ENCODE measurements at places on chromosomes 7 and 10.

DNA sequence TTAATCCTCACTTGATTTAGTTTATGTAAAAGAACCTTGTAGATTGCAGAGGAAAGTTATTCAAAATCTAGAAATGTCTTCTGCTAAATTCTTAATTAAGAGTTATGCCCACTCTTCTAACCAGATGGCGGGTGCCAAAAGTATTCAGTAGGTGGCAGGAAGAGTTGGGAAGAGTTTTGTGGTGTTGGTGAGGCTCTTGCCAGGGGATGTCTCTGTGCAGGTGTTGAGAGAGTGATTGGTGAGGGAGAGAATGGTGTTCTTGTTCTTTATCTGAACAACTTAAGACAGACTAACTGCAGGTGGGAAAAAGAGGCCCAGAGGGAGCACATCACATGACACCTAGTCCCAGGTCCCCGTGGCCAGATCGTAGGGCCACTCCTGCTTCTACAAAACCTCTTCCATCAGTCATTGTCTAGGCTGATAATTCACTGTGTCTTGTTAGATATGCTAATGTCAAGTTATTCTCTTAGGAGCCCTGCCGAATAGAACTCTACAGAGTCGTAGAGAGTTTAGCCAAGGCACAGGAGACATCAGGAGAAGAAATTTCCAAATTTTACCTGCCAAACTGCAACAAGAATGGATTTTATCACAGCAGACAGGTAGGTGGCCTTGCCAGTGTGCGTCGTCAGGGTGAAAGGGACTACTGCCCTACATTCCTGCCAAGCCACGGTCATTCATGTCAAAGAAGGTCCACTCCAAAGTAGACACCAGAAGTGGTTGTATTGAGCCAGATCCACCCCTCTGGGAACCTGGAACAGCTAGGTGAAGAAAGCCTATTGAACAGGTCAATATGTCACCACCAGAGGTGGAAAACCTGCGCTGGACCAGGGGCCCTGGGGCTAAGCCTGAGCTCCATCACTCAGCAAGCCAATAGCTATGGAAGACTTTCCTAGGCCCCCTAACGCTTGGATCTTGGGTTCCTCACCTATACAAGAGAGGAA is 3.4 kb downstream of the IGFBP1 start:
- no peak for DNase-seq

DNA sequence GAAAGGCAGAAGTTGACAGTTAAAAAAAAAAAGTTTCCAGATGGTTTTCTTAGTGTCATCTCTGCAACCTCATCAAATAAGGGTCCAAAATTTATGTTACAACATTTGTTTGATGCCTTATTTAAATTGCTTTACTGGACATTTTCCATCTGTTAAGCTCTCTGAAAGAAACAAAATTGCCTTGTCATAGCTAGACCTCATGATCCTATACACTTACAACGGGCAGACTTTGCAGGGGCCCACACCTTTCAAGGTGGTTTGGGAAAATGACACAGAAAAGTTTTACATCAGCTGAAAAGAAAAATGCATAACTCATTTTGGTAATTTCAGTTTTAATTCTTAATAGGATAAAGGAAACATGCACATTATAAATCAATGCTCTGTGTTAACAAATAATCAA is 1.4 kb upstream of the TES start:
- DNase-seq: no peak

- no peak for DNase-seq
Measured at GRCh38 chr10:28444031-28444430, 88.9 kb upstream of the WAC start.

- no peak for DNase-seq
Measured at GRCh38 chr7:92368741-92369140, 78.5 kb upstream of the GATAD1 start.

- no peak for DNase-seq
Measured at GRCh38 chr10:67259319-67259929, 333.6 kb downstream of the LRRTM3 start.

- DNase-seq: peak; percentile 50
Measured at GRCh38 chr10:47300429-47300931, 483 bp downstream of the GDF10 start.

DNA sequence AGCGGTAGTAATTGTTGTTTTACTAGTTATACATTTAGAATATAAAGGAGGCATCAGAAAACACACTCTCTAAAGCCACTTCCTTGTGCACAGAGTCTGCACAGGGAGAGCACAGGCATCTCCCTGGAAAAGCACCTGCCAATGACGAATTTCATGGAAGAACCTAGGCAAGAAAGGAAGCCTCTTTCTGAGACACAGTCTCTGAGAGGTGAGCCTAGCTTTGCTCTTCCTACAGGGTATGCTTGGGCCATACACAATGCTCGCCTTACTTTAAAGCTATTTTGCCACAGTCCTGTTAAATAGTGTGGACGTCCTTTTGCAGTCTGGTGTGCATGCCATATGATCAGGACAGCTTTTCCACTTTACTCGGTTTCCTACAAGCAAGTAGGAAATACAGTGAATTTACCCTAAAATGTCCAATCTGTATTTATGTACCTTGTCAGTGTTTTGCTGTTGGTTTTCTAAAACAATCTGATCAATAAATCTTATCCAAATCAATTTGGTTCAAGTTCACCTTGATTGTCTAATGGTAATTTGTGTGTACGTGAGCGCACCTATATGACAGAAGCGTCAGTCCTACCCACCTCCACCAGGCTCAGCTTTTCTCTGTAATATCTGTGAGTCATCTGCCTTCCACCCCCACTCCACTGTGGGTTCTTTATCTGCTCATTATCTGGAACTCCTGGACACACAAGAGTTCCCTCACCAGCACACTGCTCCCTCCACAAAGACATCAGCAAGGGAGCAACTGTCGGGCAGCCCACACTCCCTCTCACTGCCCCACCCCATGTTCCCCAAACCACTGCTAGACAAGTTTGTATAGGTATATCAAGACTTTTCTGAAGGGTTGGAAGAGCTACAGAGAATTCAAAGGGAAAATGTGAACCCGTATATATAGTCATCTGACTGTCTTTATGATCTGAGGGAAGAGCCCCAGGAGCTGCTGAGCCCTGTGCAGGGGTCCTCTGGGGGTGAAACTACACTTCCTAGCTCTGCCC is 65.2 kb downstream of the KLHDC10 start:
- no peak for DNase-seq

- no peak for DNase-seq
Measured at GRCh38 chr10:54368984-54369383, 432.0 kb downstream of the PCDH15 start.

- peak; percentile 70 for DNase-seq
Measured at GRCh38 chr7:149625340-149625946, 127.8 kb upstream of the ZNF746 start.

GRCh38 chr10:76034353-76035205 is 603.2 kb downstream of the LRMDA start:
- DNase-seq: no peak

GRCh38 chr10:68032113-68032512 is 43.0 kb downstream of the HERC4 start:
- DNase-seq: no peak

- DNase-seq: no peak
Measured at GRCh38 chr10:72105098-72105475, 16.7 kb upstream of the SPOCK2 start.

DNA sequence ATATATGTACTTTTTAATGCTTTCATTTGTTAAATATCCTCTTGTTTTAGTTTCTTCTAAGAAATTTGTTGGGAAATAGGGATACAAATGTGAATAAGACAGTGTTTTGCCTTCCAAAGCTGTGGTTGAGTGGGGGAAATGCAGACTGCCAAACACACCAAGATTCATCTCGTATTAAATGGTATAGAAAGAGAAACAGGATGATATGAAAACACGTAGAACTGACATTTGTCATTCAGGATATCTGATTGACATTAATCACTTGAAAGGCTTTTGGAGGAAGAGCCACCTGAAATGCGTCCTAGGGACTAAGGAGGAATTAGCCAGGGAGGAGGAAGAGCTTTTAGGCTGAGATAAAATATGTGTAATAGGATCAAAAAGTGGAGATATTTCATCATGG is 287.4 kb upstream of the SEMA3C start:
- DNase-seq: no peak

DNA sequence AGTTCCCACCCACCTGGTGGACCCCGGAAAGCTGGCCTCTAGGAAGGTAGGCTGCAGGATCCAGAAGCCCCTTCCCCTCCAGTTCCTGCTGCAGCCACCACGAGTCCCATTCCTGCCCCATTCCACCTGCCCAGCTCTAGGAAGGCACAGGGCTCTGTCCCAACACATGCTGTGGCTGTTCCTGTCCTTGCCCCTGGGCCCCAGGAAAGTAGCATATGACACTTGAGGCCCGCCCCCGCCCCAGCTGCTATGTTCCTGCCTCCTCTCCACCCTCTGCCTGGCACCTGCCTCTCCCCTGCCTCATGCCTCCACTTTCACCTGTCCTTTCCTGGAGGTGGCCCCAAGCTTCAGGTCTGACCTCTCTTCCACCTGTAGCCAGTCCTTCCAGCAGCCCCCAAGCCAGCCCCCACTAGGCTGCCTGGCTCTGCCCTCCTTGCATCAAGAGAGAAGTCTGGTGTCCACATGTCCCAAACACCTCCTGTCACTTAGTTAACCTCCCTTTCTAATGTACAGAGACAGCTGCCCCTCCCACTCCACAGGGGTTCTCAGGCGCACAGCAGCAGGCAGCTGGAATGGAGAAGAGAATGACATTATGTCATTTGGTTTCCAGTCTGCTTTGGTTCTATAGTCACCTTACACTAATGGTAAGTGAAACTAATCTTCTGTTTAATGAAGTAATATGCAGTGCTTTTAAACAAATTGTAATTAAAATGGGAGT is 22.7 kb downstream of the YKT6 start:
- DNase-seq: no peak

DNA sequence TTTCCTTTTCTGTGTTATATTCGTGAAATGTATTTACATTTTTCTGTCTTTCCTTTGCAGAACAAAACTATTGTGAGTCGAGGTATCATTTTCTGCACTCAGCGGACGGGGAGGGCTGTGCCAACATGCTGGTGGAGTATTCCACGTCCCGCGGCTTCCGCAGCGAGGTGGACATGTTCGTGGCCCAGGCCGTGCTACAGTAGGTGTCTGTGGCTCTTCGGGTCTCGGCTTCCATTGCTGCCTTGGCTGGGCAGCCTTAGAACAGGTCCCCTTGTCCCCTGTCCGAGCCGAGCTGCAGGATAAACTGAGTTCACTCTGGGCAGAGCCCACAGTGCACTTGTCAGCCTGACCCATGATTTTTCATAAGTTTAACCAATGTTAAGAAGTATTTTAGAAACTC is 14.5 kb downstream of the GET4 start:
- DNase-seq: no peak

GRCh38 chr10:79982362-79982800 is 33.5 kb upstream of the SFTPD start:
- DNase-seq: no peak

DNA sequence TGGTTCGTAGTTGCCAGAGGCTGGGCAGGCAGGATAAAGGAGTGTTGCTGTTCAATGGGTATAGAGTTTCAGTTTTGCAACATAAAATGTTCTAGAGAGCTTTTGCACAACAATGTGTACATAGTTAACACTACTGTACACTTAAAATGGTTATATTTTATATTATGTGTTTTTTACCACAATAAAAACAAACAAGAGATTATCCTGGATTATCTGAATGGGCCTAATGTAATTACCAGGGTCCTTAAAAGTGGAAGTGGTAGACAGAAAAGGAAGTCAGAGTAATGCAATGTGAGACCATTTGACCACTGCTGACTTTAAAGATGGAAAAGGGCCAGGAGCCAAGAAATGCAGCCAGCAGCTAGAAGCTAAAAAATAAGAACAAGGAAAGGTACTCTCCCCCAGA is 159.7 kb downstream of the SGMS1 start:
- peak; percentile 50 for DNase-seq

- DNase-seq: no peak
Measured at GRCh38 chr7:133020496-133020895, 61.4 kb downstream of the CHCHD3 start.

DNA sequence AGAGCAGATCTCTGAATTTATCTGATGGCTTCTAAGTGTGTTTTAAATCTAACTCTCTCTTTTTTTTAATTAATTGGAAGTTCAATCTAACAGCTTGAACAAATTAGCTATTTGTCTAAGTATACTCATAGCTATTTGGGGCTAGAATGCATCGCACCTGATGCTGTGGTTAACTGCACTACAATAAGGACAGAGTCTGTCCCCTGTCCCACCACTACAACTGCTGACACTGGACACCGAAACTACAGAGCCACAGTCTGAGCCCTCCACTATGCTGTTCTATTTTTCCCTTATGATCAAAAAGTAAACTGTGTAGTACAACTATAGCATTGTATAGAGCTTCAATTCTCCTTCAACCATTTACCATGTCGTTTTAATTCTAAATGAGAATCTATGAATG is 89.4 kb upstream of the AHR start:
- DNase-seq: no peak

GRCh38 chr10:44386546-44387052 is 1.7 kb upstream of the CXCL12 start:
- DNase-seq: peak; percentile 91

DNA sequence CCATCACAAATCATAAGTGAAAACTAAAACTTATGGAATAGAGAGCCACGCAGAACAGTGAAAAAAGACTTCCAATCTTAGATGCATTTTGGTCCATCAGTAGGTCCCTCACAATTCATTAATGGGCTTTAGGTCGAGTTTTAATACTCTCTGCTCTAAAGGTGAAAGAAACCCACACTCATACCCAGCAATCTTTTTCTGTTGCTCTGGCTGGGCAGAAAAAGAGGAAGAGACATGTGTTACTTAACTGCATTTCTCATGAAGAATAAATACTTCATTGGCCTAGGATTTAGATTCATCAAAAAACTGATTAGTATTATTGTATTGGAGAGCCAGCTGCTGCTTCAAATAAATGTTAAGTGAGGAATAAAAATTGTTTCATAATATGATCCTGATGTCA is 645.7 kb downstream of the PHTF2 start:
- no peak for DNase-seq

DNA sequence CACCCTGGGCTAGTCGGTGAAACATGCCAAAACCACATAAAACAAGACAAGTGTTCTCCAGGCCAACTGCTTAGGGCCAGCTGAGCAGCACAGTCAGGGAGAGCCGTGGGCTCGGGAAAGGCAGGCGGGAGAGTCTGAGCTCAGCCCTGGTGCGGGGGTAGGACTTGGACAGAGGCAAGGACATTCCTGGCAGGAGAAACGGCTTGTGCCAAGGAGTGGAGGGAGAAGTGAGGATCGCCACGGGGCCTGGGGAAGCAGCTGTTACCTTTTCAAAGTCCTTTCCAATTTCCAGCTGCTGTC is 4.2 kb downstream of the ELN start:
- peak; percentile 92 for DNase-seq

GRCh38 chr10:132706701-132707100 is 79.2 kb downstream of the NKX6-2 start:
- DNase-seq: no peak

DNA sequence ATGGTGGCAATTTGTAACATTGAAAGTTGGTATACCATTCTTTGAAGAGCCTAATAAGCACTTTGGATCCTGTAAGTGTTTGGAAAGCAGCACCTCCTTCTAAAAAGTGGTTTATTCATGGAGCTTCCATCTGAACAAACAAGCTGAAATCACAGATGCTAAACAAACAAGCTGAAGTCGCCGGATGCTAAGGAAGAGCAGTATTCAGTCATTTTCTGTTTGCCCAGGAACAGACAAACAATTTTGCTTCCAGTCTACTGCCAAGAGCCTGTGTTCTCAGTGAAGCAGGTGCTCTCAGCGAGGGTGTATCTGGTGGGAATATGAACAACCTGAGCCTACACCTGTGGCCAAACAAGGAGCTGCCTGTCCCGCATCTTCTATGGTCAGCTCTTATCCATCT is 6.3 kb downstream of the COL28A1 start:
- no peak for DNase-seq

- DNase-seq: peak; percentile 85
Measured at GRCh38 chr10:104824380-104825006, 183.4 kb downstream of the SORCS3 start.

All from astrocyte of the hippocampus (primary cell).